Fibroblast of lung (primary cell): ENCODE measurements at places on chromosomes 13 and 19.
A peak's percentile ranks its signal among the peaks of the same experiment; 100 is the strongest.

GRCh38 chr13:107075576-107075975, 507.6 kb upstream of the ARGLU1 start:
- no peak overlapping the region for H3K4me3 ChIP-seq
- H3K4me1 ChIP-seq: no peaks in the 10 kb centered on the region
- H3K27me3 ChIP-seq: no peaks in the 10 kb centered on the region
- DNase-seq: no peak

- H3K27ac ChIP-seq: no peak overlapping the region
- H3K4me1 ChIP-seq: no peaks in the 10 kb centered on the region
- H3K4me3 ChIP-seq: no peak overlapping the region
- no peaks in the 10 kb centered on the region for H3K27me3 ChIP-seq
- no peaks in the 10 kb centered on the region for H3K36me3 ChIP-seq
- no peak for DNase-seq
Measured at GRCh38 chr19:15810335-15810734, 5.1 kb downstream of the OR10H1 start.

GRCh38 chr19:51760697-51761356, at the start of gene FPR2:
FPR2 (plus strand) TSS chr19:51761180; CDS start chr19:51768659, 7,479 bp downstream.
- no peak within 1 kb of the TSS for H3K4me3 ChIP-seq
- H3K27me3 ChIP-seq: no peaks in the 10 kb centered on the region
- DNase-seq: no peak

DNA sequence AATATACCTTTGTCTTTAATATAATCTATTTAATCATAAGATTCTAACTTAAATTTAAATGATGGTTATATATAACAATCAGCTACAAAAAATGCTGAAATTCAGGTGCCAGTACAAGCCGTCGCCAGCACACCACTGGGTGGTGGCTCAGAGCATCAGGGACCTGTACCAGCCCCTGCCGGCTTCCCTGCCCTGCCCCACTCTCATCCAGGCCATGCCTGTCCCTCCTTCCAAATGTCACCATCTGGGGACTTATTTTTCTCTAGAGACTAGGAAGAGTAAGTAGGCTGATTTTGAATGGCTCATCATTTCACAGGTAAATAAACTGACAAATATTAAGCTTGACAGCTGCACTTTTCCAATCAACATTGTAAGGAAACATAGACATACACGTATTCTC, 1.6 kb downstream of the METTL21C start:
- H3K4me3 ChIP-seq: no peak overlapping the region
- H3K27me3 ChIP-seq: peaks cover 13% of the 10 kb centered on the region
- H3K36me3 ChIP-seq: no peaks in the 10 kb centered on the region
- no peak overlapping the region for H3K27ac ChIP-seq
- peaks cover 4% of the 10 kb centered on the region for H3K4me1 ChIP-seq
- DNase-seq: no peak

GRCh38 chr13:42547612-42548011, 26.3 kb upstream of the TNFSF11 start:
- no peaks in the 10 kb centered on the region for H3K27me3 ChIP-seq
- H3K4me1 ChIP-seq: no peaks in the 10 kb centered on the region
- no peaks in the 10 kb centered on the region for H3K36me3 ChIP-seq
- DNase-seq: no peak
- H3K4me3 ChIP-seq: no peak overlapping the region

DNA sequence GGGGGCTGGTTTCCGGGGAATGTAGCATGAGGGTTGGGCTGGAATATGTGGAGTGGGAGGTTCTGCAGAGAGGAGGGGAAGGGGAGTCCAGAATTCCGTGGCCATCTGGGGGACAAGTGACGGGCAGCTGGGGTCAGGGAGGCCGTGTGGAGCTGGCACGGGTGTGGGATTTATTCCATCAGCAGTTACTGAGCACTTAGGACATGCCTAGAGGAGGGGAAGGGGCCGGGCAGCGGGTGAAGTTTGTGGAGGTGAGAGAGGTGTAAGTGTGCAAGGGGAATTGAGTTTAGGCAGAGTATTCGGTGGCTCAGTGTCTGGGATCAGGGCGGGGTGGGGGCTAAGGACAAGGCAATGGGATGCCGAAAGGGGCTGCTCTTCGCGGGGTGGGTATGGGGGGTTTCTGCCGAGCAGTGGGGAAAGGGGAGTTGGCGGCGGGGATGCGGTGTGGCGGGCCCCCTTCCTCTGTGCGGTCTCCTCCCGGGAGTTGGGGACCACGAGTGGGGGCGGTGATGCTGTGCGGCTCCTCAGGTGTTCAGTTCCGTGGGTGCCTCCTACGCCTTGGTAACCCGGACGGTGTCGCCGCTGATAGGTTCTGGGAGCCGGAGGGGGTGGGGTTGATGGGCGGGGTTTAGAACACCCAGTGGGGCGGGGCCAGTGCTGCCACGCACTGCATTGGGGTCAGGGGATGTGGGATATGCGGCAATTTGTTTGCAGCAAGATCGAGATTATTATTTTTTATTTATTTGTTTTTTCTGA, 5.4 kb downstream of the CCDC61 start:
- H3K4me1 ChIP-seq: no peaks in the 10 kb centered on the region
- peaks cover 3% of the 10 kb centered on the region for H3K36me3 ChIP-seq
- H3K27me3 ChIP-seq: no peaks in the 10 kb centered on the region
- no peak overlapping the region for H3K27ac ChIP-seq

DNA sequence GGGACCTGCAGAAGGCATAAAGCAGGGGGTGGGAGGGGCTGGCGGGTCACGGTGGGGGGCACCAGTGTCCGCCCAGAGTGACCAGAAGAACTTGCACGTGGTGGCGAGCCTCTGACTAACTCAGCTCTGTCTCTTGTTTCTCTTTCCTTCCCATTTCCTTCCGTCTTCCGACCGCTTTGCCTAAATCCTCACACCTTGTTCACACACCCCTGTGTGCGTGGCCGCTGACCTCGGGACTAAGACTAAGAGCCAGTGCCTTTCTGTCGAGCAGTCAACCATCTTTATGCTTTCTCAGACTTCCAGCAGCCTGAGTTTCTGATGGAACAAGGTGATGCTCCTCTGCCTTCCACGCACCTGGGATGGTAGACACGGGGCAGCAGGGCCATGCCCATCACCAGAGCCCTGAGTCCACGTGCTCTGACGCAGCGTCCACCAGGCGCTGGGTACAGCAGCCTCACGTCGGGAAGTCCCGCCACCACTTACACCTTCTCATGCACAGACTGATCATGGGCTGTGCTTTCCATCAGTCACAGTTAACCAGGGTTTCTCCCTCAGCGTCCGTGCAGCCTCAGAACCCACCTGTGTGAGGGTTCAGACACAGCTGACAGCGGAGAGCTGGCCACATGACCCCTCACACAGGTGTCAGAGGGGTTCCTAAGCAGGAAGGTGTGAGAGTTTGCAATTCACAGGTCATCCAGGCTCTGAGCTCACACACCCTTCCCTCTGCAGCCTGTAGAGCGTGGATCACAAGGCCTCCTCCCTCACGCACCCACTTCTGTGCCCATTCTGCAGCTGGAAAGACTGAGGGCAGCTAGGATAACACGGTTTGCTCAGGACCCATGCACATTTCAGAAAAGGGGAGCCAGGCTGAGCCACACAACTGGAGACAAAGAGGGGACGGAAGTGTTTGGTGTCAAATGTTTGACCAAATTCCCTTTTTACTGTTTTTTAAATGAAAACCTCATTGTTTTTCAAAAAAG, 90.7 kb upstream of the MCF2L start:
- no peak for DNase-seq
- no peak overlapping the region for H3K27ac ChIP-seq
- no peaks in the 10 kb centered on the region for H3K4me1 ChIP-seq
- H3K36me3 ChIP-seq: peaks cover 4% of the 10 kb centered on the region
- H3K4me3 ChIP-seq: no peak overlapping the region

DNA sequence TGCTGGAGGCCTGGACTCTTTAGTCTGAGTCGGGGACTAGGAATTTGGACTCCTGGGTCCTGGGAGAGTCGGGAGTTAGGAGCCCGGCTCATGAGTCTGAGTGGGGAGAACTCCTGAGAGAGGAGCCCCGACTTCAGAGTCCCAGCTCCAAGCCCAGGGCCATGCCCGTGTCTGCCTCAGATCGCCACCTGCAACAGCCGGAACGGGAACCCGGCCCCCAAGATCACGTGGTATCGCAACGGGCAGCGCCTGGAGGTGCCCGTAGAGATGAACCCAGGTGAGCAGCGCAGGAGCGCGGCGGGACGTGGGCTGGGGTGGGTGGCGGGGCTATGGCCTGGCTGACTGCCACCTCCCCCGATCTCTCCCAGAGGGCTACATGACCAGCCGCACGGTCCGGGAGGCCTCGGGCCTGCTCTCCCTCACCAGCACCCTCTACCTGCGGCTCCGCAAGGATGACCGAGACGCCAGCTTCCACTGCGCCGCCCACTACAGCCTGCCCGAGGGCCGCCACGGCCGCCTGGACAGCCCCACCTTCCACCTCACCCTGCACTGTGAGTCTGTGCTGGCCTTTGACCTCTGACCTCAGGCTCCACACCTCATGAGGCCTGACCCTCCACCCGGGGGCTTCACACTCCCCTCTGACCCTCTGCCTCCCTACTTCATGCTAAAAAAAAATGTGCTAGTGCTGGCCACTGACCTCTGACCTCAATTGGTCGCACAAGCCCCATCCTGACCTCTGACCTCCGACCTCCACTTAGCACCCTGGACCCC, 4.4 kb downstream of the BCAM start:
- no peak overlapping the region for H3K4me3 ChIP-seq
- DNase-seq: no peak
- peaks cover 9% of the 10 kb centered on the region for H3K4me1 ChIP-seq
- H3K36me3 ChIP-seq: peaks cover 6% of the 10 kb centered on the region
- H3K27me3 ChIP-seq: no peaks in the 10 kb centered on the region

GRCh38 chr19:40596608-40597328, 4.4 kb upstream of the LTBP4 start:
- no peaks in the 10 kb centered on the region for H3K36me3 ChIP-seq
- H3K27ac ChIP-seq: no peak overlapping the region
- H3K4me1 ChIP-seq: peaks cover 17% of the 10 kb centered on the region
- H3K4me3 ChIP-seq: peak overlapping the region; percentile 44
- DNase-seq: peak; percentile 60

DNA sequence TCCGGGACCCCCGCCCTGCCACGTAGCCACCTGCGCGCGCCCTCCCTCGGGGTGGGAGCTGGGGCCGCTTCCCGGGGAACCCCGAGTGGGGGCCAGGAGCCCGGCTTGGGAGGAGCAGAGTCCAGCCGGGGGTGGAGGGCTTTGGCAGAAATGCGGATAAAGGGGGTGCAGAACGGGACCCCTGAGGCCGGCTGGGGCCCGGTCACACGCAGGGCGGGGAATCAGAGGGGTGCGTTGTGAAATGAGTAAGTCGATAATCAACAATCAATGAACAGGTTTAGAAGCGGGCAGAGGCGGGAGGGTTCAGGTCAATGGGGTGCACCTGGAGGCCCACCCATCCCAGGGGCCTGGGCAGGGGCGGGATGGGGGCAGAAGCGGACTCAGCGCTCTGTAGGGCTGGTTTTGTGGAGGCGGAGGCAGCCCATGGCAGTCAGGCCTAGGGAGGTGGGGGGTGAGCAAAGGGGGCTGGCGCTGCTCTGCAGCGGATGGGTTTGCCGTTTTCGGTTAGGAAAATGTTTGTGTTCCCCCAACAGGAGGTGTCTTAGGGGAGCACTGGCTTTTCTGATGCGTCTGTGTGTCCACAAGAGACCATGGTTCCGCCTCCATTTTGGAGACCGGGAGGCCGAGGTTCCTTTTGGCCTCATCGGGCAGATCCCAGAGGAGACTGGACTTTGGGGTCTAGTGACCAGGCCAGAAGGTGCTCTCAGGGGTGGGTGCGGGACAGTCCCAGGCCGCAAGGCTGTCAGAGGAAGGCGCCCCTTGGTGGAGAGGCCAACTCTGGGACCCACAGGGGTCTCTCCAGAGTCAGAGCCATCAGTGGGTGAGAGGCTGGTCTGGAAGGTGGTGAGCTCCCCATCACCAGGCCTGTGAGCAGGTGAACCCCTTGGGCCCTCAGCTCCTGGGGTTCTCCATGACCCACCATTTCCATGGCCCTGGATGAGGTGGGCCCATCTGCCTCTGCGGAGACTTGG, 683 bp upstream of the DIRAS1 start:
- no peak overlapping the region for H3K27ac ChIP-seq
- H3K27me3 ChIP-seq: peaks cover 5% of the 10 kb centered on the region
- H3K4me3 ChIP-seq: no peak overlapping the region
- H3K4me1 ChIP-seq: peaks cover 4% of the 10 kb centered on the region
- no peaks in the 10 kb centered on the region for H3K36me3 ChIP-seq

GRCh38 chr19:13101590-13102415, 855 bp downstream of the LYL1 start:
- no peak for DNase-seq
- no peaks in the 10 kb centered on the region for H3K27me3 ChIP-seq
- H3K4me3 ChIP-seq: no peak overlapping the region
- peaks cover 15% of the 10 kb centered on the region for H3K36me3 ChIP-seq
- no peak overlapping the region for H3K27ac ChIP-seq

GRCh38 chr13:42607546-42607945, 33.6 kb downstream of the TNFSF11 start:
- no peak overlapping the region for H3K27ac ChIP-seq
- H3K4me3 ChIP-seq: no peak overlapping the region
- H3K36me3 ChIP-seq: no peaks in the 10 kb centered on the region
- no peaks in the 10 kb centered on the region for H3K4me1 ChIP-seq
- H3K27me3 ChIP-seq: no peaks in the 10 kb centered on the region
- no peak for DNase-seq

DNA sequence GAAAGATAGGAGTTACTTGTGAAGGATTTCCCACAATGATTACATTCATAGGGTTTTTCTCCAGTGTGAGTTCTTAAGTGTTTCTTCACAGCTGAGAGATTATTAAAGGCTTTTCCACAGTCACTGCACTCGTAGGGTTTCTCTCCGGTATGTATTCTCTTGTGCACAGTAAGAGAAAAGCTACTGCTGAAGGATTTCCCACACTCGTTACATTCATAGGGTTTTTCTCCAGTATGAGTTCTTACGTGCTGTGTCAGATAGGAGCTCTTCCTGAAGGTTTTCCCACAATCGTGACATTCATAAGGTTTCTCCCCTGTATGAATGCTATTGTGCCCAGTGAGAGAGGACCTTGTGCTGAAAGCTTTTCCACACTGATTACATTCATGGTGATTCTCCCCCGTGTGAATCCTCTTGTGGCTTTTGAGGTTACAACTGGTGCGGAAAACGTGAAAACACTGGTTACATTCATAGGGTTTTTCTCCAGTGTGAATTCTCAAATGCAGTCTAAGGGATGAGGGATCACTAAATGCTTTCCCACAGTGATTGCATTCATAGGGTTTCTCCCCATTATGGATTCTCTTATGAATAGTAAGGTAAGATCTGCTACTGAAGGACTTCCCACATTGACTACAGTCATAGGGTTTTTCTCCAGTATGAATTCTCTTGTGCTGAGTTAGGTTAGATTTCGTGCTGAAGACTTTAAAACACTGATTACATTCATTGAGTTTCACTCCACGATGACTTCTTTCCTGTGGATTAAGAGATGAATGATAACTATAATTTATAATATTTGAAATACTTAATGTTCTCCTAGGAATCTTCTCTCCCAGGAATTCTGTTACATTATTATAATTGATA, 20.6 kb downstream of the ZNF558 start:
- no peak overlapping the region for H3K27ac ChIP-seq
- H3K27me3 ChIP-seq: no peaks in the 10 kb centered on the region
- H3K36me3 ChIP-seq: peaks cover 5% of the 10 kb centered on the region
- no peak overlapping the region for H3K4me3 ChIP-seq

- H3K4me3 ChIP-seq: no peak overlapping the region
- no peaks in the 10 kb centered on the region for H3K4me1 ChIP-seq
- no peaks in the 10 kb centered on the region for H3K36me3 ChIP-seq
Measured at GRCh38 chr13:46866150-46866549, 30.7 kb downstream of the HTR2A start.
